ENCODE measurements at places on chromosomes 5 and 9.

DNA sequence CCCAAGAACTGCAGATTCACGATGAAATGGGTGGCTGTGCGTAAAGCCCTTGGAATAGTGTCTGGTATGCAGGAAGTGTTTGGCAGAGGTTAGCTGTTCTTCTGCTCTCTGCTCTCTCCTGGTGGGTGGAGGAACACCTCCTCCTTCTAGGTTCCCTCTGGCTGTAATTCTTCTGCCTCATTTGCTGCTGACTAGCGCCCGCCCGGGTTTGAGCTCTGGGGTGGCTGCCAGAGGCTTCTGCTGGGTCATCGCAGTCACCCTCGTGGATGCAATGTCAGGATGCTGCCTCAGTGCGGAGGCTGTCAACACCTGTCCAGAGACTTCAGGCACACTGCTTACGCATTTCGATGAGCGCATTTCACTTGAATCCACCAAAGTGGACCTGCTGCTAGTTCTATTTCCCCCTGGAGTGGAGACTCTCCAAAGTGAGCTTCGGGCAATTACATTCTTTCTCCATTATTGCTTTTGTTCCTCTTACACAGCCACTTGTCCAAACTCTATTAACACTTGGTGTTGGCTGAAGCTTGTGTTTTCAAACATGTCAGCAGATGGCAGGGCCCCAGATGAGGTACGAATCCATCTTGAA is 11.7 kb downstream of the DOCK2 start:
- no peak for DNase-seq

DNA sequence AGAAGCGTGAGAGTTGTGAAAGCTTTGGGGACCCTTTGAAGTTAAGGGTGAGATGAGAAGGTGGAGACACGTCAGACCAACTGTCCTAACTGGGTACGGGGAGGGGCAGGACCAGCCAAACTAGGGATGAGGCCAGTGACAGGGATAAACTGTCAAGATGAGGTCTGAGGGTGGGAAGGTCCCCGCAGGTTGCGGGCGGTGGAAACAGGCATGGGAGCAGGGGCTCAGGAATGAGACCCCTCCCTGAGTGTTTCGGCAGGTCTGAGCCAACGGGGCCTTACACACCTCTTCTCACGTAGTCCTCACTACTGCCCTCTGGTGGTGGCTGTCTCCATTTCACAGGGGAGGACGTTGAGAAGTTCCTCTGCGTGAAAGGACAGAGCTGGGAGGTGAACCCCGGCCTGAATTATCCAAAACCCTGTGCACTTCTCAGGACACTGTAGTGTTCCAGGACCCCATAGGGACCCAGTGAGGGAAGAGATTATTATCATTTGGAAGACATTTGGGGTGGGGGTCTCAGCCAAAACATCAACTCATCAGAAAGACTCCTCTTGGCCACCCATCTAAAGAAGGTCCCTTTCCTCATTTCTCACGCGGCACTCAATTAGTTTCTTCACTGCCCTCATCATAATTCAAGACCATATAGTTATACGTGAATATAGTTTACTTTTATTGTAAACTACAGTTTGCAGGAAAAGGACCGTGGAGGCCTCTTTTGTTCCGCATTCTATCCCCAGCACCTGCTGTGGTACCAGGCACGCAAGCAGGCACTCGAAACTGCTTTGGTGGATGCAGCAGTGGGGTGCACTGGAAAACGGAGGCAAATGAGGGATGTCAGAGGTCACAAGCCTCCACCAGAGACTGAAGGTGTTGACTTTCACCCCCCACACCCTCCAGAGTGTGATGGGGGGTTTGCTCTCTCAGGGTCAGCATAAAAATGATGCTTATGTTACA is 21.7 kb upstream of the NANS start:
- peak; percentile 81 for DNase-seq

DNA sequence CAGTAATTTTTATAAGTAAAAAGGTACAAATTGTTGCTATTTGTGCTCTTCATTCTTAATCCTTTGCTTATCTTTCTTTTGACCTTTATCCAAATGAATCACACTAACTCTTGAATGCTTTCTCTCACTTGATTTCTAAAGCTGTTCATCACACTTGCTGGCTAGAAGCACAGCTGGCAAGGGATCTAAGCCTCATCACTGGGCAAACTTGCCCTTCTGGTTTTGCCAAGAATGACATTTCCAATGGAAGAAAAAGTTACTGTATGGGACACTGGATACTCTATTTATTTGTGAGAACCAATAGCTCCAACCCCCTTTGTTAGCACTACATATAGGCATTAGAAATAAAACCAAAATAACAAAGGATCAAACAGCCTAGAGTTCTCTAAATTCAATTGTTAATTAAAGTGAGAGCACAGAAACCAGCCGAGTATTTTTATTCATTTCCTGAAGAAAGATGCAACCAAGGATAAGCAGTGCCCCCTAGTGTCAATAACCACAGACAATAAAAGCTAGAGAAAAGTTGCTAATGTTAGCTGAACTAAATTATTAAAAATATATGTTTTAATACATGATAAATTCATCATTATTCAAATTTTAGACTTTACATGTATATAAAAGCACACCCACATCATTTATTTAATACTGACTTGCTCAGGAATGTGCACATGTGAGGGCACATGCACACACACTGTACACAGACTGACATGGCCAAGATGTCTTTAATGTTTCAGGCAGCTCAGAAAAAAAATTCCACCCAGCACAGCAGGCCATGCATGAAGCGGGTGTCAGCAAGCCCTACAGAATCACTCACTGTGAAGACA is 59.8 kb upstream of the POU5F2 start:
- peak; percentile 27 for DNase-seq

- DNase-seq: no peak
Observed at GRCh38 chr5:31068287-31068686, 125.2 kb upstream of the CDH6 start.

- peak; percentile 53 for DNase-seq
Observed at GRCh38 chr9:34430843-34431437, 27.4 kb downstream of the FAM219A start.

DNA sequence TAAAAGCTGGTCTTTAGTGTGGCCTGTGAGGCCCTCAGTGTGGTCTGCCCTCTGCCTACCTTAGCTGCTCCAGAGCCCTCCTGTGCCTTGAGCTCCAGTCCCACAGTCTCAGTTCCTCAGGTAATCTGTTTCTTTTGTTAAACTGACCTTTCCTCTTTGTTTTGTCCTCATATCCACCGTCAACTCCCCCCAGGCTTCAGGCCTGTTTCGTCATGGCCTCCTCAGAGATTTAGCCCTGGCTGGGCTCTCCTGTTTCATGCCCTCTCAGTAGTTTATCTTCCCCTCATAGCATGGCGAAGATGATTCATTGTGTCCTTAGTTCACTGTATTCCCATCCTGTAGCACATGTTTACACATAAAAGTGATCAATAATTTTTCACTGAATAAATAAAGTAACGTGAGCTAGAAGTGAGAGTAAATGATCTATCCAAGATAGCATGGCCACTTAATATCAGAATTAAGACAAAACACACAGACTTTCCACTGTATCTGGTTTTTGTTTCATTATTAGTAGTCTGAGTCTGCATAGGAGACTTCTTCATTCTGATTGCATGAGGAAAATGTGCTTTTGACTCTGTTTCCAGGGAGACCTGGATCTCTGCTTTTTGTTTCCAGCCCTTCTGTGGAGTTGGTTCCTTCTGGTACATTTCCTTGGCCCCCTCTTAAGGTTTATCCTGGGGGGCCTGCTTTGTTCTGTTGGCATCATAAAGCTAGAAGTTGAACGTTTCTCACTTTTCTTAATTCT is 70.5 kb downstream of the SNX24 start:
- DNase-seq: no peak

DNA sequence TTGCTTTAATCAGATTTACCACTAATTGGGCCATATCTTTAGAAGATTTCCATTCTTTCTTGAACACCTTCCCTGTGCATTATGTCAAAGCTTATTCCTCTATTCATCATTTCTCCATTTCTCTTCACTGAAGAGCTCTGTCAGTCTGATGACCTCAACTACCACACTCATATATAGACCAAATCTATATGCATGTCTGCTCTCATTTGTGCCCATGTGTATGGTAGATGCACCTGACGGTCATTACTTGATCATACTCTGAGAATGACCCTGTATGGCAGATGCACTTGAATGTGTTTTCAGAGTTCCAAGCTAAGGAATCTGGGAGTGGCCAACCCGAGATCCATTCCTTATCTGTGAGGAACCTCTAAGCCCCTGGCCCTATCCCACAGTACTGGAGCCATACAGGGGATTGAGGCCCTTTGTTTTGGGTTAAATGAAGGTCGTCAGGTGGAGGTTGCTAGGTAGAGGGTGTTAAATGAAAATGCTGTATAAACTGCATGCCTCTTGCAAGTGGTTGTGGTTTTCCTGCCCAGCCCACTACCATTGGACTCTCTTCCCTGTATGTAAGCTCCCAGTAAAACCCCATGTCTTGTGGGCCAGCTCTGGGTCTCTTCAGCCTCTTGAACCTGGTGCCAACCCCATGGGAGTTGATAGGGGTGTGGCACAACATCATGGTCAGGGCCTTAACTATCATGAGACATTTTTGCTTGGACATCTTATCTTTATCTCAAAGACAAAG is 229.5 kb downstream of the KIAA0825 start:
- DNase-seq: no peak

DNA sequence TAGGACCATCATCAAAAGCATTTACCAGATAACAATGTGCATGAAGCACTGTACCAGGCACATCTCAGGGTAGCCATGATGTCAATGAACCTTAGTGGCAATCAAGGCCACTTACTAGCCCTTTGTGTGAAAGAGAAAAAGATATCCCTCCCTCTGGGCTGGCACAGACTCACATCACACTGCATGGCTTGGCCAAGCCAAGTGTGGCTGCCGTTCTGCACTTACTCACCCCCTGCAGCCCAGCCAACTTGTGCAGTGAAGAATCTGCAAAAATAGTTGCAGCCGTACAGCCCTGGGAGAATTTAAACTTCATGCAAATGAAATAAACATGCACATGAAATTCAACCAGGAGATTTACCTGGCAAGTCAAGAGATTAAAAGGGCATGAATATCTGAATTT is 333.5 kb downstream of the DEPDC1B start:
- no peak for DNase-seq

DNA sequence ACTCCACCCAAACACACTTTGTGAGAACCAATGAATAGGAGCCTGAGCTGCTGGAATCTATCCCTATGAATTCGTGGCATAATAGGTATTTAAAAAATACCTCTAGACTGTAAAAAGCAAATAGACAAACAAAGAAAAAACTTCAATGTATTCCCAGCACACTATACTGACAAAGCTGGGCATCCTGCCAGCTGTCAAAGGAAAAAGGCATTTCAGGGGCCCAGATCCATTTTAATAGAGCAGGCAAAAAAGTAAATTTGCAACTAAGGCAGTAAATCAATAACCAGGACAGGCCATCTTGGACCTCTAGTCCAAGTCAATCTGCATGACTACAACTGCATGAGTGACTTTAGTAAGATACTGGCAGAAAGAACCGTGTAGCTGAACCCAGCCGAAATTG is 25.6 kb upstream of the LARP1 start:
- DNase-seq: no peak

GRCh38 chr5:175657593-175658271 is at the start of gene HRH2:
Gene HRH2, plus strand, starts transcription at chr5:175658071. Its CDS starts 25,163 bp downstream, at chr5:175683234.
- peak; percentile 66 for DNase-seq

DNA sequence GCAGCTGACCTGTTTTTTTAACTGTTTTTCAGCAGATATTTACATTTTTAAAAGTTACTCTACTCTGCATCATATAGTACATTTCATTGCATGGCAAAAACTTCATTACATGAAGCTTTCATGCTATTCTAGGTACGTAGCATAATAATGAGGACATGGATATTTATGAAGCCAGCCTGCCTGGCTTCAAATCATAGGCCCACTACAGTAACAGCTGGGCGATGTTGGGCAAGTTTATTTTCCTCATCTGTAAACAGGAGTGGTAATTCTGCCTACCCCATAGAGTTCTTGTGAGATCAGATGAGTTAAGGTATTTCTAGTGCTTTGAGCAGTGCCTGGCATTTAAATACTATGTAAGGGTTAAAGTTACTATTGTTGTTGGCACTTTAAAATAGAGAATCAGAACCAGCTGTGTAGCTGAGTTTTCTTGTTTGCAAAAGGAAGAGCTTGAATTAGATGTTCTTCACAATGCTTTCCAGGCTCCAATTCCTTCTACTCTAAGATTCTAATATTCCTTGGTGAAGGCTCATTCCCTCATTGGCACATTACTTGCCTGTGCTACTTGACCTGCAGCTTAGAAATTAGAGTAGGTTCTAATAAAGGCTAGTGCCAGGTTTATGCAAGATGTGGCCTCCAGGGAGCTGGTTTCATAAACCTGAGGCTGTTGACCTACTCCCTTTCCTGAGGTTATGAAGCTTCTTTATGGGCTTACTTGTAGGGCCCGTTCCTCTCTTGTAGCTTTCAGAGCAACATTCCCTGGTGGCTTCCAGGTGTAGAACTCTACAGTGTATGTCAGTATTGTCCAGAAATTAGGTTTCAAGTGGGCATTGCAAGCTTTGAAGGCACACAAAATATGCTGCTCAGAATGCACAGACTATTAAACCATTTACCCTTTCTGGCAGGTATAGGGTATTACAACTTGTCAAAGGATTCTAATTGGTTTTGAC is 14.5 kb downstream of the ANP32B start:
- no peak for DNase-seq
